ENCODE measurements at places on chromosomes 4 and X. TPM values are rescaled to one million over a fixed set of nuclear protein-coding genes. Genes with fewer than 3 reads are reported as not detected.

The SEL1L3 gene
- 64.3 TPM for total RNA-seq

The SPOCK3 gene
- not detected for total RNA-seq

The GAGE10 gene
- not detected for total RNA-seq

The EFHC2 gene
- total RNA-seq = 1.9 TPM

The BTK gene
- 1.9 TPM for total RNA-seq

The XKRX gene
- 0.67 TPM for total RNA-seq

All from CD4-positive, alpha-beta memory T cell (primary cell).